Fibroblast of skin of right quadriceps (primary cell): ENCODE measurements at places on chromosomes 12 and 14.

DNA sequence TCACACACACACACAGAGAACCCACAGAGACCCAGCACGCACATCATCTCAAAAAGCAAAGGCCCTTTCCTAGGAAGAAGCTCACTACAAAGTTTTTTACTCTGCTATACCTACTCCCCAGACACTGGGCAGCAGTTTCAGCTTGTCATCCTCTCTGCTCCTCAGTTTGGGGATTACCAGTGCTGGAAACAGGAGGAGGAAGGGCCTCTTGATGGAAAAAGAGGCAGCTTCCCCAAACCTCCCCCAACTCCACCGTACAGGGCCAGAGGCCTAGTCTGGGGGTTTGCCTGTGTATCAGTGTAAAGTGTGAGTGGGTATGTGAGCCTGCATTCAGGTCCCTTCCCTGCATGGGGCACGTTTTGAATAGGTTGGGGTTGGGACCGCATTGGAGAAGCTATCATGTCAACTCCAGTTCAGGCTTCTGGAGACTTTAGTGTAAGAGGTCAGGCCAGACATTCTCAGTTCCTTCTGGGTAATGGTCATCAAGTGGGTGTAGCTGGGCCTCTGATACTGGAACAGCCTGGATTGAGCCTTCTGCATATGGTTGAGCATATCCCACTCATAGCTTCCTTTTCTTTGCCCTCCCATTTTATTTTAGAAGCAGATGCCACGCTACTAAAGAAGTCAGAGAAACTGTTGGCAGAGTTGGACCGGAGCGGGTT lies 1.2 kb downstream of the REM2 start:
- no peak for DNase-seq

DNA sequence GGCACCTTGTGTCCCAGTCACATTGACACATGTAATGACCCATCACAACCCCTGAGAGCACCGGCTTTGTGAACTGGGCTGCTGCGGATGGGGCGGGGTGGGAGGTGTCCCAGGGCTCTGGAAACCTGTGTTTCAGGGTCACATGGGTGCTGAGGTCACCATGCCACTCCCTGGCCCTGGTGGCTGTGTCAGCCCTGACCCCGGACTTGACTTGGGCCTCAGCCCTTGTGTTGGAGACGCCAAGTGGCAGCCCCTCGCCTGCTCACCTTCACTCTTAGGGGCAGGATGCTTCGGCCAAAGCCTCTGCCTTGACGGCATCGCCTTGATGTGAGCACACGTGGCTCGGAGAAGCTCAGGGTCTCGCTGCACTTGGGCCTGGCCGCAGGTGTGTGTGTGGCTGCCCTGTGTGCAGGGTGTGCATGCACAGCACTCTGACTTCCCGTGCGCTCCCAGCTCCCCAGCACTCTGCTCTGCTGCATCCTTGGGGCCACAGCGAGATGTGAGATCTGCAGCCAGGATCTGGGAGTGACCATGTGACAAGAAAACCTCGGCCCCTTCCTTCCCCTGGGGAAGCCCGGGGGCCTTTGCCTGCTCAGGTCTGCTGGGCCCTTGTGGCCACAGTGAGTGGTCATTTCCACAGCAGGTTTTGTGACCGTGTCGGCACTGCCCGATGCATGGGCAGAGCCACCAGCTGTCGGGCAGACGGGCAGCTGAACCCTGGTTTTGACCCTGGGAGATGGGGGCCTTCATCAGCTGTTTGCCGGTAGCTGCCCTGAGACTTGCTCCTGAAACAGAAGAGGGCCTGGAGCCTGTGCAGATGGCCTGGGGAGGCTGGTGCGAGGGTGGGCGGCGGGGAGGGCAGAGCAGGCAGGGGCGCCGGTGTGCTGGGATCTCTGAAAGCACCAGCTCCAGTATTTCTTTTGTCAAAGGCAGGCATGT lies 167.4 kb downstream of the KIF26A start:
- no peak for DNase-seq

GRCh38 chr14:51644217-51644933 lies 7.3 kb upstream of the FRMD6 start:
- DNase-seq: peak; percentile 88

GRCh38 chr12:2550561-2551411 lies 244.0 kb upstream of the FKBP4 start:
- peak; percentile 48 for DNase-seq

- peak; percentile 36 for DNase-seq
Measured at GRCh38 chr12:50542448-50542847, 37.7 kb downstream of the DIP2B start.

- DNase-seq: no peak
Measured at GRCh38 chr12:64976131-64976530, 145.0 kb downstream of the WIF1 start.

GRCh38 chr14:53152887-53153701 lies at the start of gene DDHD1:
Gene DDHD1, minus strand, starts transcription at chr14:53153323. Its CDS starts 225 bp downstream, at chr14:53153098.
- DNase-seq: peak; percentile 69

DNA sequence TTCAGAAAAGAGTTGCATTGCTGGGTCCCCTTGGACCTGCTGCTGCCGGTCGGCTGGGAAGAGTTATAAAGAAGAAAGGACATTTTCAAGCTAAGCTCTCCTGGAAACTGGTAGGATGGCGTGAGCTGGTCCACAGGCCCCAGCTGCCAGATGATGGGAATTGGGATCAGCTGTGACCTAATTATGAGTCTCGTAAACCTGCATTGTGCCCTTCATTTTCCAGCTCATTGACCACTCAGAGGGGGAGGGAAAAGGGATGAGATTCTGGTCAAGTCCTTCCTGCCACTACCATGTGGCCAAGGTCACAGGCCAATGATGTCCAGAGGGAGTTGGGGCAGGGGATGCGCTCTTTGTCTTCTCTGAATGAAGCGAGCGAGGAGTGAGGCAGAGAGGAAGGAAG lies 320.9 kb downstream of the NRXN3 start:
- no peak for DNase-seq

DNA sequence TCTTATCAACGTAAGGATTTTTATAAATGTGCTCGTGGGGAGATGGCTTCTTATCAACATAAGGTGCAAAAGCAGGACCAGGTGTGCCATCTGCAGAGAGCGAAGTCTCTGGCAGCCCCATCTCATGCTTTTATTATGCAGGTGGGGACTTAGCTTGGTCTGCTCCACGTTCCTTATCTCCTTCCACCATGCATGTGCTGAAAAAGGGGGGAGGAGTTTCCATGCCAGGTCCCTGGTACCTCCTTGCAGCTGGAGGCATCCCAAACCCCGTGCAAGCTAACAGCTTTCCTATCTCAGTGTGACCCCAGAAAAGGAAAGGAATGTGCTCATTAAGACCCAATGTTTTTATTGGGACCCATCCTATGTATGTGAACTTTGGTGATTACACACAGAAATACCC lies 608.5 kb downstream of the TMEM121 start:
- DNase-seq: no peak

- no peak for DNase-seq
Measured at GRCh38 chr14:64968651-64969050, 3.5 kb downstream of the RAB15 start.

- DNase-seq: no peak
Measured at GRCh38 chr12:38930990-38931389, 25.6 kb upstream of the CPNE8 start.

GRCh38 chr12:88552610-88553079 lies 27.6 kb downstream of the KITLG start:
- DNase-seq: peak; percentile 81

- peak; percentile 48 for DNase-seq
Measured at GRCh38 chr12:124504273-124505000, 63.0 kb downstream of the NCOR2 start.

GRCh38 chr12:19450362-19450761 lies 11.1 kb downstream of the AEBP2 start:
- no peak for DNase-seq

DNA sequence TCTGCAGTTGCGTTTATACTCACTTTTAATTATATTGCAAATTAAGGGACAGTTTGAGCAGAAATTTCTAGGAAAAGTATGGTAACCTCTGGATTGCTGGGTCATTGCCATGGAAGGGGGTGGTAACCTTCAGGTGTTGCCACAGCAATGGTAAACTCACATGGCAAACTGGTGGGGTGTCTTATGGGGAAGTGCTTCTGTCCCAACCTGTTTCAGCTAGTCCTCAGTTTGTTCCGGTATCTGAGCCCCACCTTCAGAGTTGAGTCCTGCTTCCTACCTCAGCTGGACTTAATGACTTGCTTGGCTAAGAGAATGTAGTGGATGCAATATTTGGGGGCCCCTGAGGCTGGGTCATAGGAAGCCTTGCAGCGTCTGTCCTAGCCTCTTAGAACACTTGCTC lies 7.3 kb upstream of the CLMN start:
- DNase-seq: no peak

- DNase-seq: no peak
Measured at GRCh38 chr12:26939192-26939832, 1.0 kb downstream of the FGFR1OP2 start.

- peak; percentile 75 for DNase-seq
Measured at GRCh38 chr12:92297932-92298696, 152.5 kb upstream of the BTG1 start.
